Vein endothelial cell (primary cell): ENCODE measurements at places on chromosomes 16 and 17. TPM values are rescaled to one million over a fixed set of nuclear protein-coding genes. Genes with fewer than 3 reads are reported as not detected.

Gene STX1B
- 0.33 and 0.48 TPM in 2 replicates for total RNA-seq

Gene ABCA6
- 34.3 and 51.7 TPM in 2 replicates for total RNA-seq

Gene SCGB1C2
- not detected in 2 replicates for total RNA-seq

Gene CD300LB
- total RNA-seq, result not detected in 2 replicates

Gene ENPP7
- total RNA-seq, result not detected in 2 replicates

Gene EPN2
- total RNA-seq, result 34.9 and 40.4 TPM in 2 replicates

Gene ZFP3
- 2.0 and 2.7 TPM in 2 replicates for total RNA-seq

Gene SPOP
- 50.1 and 65.0 TPM in 2 replicates for total RNA-seq

Gene ZG16B
- total RNA-seq, result 0.33 TPM in 1 of 2 replicates, not detected in the other

Gene MYOCD
- not detected in 2 replicates for total RNA-seq

Gene KRT31
- not detected in 2 replicates for total RNA-seq

Gene TMEM114
- total RNA-seq, result not detected in 2 replicates

Gene CA4
- 2.0 TPM in 1 of 2 replicates, not detected in the other for total RNA-seq

Gene SDF2
- total RNA-seq, result 38.6 and 39.8 TPM in 2 replicates

Gene ZFP90
- total RNA-seq, result 19.2 and 22.5 TPM in 2 replicates

Gene SLFN14
- total RNA-seq, result under 0.01 TPM in 1 of 2 replicates, not detected in the other

Gene TRIM72
- total RNA-seq, result under 0.01 TPM in 1 of 2 replicates, not detected in the other
